Midbrain (tissue), 1 donor: ENCODE measurements at places on chromosomes 7 and 10.

DNA sequence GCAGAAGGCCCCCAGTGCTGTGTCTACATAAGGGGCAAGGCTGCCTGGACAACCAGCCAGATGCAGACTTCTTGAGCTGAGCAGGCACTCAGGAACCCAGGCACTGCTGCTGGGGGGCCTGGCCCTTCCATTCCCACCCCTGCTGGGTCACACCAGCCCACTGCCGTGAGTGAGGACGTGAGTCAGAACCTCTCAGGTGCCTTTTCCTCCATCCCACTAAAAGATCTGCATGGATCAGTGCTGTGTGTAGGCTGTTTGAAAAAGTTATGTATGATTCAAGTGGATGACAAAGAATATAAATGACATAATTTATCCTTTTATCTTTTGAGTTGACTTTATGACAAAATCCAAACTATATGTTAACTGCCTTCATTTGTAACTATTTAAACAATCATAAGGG lies 499.3 kb downstream of the INHBA start:
- no peak for DNase-seq

GRCh38 chr7:47526466-47526865 lies 55.4 kb downstream of the TNS3 start:
- DNase-seq: no peak

DNA sequence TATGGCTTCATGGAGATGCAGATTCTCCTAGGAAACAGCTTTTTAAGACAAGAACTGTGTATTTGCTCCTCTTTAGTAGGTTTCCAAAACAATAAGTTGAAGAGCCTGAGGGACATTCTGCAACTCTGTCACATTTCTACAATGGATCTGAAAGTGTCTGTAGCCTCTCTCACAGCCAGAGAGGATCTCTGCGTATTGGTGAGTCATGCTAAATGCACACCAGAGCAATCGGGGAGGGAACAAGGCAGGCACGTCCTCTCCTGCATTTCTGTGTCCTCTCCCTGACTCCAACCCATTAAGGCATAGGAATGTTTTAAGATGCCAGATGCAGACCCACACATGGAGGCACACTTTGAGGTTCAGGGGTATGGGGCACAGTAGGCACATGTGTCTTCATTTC lies 1126.4 kb upstream of the GHITM start:
- DNase-seq: no peak

DNA sequence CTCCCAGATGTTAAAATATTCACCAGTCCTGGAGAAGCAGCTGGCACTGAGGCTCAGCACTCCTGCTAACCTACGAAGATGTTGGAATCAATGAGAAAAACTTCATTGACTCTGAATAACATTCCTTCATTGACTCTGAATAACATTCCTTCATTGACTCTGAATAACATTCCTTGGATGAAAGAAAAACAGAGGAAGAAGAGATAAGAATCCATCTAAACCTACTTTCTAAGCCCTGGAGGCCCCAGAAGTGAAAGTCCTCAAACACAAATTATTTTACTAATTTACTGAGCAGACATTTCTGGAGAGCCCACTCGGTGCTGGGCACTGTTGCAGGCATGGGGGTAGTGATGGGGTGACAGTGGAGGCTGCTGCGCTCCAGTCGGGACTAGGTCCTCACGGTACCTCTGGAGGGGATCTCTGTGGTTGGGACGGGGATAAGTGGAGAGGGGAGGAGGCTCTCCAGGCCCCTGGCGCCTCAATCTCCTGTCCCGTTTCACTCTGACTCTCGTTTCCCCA lies 254.1 kb downstream of the WDR37 start:
- DNase-seq: no peak

DNA sequence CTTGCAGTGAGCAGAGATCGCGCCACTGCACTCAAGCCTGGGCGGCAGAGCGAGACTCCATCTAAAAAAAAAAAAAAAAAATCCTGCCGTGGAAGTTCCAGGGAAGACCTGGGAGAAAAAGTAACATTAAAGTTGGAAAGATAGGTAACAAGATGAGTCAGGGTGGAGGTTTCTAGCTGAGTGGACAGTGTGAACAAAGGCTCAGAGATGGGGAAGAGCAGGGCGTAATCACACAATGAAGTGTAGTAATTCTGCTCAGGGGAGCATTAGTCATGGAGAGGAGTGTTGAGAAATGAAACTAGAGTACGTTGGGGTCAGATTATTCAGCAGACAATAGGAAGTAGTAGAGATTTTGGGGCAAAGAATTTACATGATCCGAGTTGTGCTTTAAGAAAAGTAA lies 21.6 kb upstream of the WASL start:
- no peak for DNase-seq
